Stimulated activated CD8-positive, alpha-beta memory T cell treated with anti-CD3 and anti-CD28 coated beads, Interleukin-7, amount 100 ng/mL, for 48 hours (primary cell): ENCODE measurements at places on chromosomes 3 and 15.

DNA sequence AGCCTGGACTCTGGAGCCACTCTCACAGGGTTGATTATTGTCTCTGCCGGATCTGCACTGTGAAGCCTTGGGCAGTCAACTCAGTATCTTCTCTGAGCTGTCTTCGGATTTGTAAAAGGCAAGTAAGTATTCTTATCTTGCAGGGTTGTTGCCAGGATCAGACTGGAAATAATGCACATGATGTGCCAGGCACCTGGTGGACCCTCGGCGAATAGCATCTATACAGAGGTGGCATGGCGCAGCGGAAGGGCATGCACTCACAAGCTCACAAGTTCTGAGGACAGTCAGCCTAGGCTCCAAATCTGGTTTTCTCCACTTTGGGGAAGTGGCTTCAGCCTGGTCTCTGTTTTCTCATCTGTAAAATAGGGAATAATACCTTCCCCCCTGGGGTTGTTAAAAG lies 113.9 kb downstream of the SRGAP3 start:
- no peak for DNase-seq

DNA sequence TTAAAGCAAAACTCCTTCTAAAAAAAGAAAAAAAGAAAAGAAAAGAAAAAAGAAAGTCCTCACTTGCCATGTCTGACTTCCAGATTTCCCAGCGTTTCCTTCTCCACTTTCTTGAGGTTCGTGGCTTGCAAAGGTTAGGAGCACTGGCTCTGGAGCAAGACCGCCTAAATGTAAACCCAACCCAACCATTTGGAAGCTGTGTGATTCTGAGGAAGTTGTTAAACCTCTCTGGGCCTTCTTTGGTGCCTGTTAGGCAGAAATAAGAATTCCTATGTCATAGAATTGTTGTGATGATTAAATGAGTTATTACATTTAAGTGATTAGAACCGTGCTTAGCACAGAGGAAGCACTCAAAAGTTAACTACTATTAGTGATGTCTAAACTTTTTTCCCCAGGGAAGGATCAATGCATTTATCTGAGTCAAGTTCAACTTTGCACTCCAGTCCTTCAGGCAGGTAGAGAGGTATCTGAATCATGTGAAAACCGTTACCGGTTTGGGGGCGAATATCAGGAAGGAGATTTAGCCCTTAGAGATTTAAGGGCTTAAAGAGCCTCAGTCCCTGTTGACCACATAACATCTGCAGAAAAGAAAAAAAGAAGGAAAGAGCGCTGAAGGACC lies 78.3 kb upstream of the HES1 start:
- no peak for DNase-seq

DNA sequence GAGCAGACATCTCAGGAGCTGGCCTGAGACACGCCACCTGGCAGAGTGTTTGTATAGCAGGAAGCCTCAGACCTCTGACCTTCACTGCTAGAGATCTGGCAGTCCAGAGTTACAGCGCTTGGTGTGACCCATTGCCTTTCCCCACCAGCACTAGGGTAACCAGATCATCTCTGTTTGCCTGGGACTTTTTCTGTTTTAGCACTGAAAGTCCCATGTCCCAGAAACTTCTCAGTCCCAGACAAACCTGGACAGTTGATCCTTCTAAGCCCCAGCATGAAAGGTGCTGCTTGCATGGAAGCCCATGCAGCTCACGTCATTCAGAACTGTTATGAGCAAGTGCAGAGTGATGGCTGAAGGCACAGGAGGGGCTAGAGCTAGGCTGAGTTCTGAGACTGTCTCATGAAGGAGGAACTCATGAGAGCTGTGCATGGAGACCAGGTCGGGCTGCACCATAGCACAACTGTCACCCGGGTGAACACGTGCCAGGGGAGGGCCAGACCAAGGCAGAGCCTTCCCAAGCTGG lies 18.2 kb upstream of the AHSG start:
- no peak for DNase-seq

GRCh38 chr3:172868582-172869200 lies 118.2 kb downstream of the ECT2 start:
- no peak for DNase-seq

DNA sequence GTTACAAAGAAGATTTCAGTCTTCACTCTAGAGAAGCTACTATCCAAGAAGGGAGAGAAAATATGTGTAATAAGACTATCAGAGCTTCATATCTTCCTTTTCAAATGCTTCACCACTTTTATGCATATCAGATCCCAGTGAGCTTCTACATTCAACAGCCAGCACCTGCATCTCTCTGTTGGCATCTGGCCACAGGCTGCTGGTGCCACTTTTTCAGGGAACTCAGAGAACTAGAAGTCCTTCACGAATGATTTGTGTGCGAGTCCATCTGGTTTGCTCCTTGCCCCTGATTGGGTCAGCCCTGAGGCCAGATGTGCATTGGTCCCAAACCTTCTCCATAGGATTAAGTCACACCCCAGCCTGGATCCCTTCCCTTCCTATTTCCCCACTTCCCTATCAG lies 22.1 kb downstream of the SNTN start:
- DNase-seq, result no peak

- no peak for DNase-seq
Observed at GRCh38 chr3:40875581-40875980, 323.7 kb upstream of the CTNNB1 start.

GRCh38 chr3:58326267-58326900 lies 6.3 kb upstream of the PXK start:
- DNase-seq, result no peak

DNA sequence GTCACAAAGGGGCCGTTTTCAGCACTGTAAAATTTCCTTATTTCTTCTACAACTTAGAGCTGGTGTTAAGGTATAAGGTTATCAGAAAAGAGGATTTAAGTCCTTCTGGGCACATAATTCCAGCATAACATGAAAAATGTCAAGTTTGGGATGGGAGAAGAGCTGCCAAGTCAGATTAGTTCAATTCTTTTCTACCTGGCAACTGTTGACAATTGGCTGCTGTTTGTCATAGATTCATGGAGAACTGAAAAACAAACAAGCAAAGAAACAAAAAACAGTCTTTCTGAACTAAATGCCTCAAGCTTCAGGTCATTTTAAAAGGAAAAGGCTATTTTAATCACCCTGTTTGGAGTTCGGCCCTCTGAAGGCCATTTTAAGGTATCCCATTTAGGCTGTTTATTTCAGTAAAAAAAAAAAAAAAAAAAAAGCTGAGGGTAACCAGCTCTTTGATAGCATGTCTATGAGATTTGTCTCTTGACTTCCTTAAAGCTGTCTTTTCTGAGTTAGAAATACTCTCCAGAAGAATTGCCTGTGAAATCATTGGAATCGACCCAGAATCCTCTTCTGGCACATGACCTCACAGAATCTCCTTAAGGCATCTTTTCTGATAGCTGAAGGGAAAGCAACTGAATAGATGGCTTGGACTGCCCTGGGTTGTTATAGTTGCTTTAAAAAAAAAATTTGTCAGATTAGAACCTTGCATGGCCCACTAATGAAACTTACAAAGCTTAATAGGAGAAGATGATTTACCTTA lies 173.3 kb downstream of the SEMA6D start:
- no peak for DNase-seq

DNA sequence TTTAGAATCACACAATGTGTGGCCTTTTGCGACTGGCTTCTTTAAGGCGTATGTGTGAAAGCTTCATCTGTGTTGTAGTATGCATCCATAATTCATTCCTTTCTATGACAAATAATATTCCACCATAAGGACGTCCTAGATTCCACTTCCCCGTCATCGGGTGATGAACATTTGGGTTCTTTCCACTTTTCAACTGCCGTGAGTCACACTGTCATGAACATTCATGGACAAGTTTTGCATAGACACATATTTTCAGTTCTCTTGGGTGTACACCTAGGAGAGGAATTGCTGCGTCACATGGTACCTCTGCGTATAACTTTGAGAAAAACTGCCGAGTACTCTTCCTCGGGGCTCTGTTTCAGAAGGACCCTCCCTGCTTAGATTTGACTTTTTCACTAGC lies 97.3 kb downstream of the TOP2B start:
- DNase-seq, result no peak

- no peak for DNase-seq
Observed at GRCh38 chr15:83838763-83839162, 184.8 kb downstream of the ADAMTSL3 start.

DNA sequence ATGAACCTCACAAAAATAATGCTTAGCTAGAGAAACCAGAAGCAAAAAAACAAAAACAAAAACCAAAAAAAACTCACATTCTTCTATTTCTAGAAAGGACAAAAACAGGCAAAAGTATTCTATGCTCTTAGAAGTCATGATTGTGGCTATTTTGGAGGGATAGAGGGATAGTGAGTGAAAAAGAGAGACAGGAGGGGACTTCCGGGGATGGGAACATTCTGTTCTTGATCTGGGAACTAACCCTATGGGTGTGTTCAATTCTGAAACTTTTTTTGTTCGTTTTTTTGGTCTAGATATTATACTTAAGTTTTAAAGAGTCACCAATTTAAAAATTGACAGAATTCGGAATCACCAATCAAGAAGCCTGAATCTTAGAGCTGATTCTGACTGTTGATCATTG lies 120.0 kb upstream of the TPM1 start:
- no peak for DNase-seq
